ENCODE measurements at places on chromosomes 16 and 17.

- no peak for DNase-seq
Observed at GRCh38 chr17:19457046-19457445, 46.0 kb downstream of the RNF112 start.

- no peak for DNase-seq
Observed at GRCh38 chr16:88971371-88972097, 5.5 kb downstream of the CBFA2T3 start.

DNA sequence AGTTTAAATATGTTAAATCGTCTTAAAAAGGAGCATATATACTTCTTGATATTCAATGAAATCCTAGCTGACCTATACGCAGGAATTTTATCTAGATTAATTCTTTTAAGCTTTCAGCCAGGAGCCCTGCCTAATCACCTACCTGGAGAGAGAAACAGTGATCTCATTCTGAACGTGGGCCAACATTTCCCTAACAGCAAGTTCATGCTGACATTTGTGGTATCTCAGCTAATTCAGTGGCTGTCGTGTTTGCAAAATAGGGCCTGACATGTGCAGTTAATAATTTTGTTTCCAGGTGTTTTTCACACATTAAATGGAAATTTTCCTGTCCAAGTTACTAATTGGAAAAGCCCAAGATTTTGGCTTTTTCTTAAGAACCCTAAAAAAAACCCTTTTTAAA, 17.4 kb downstream of the KRT24 start:
- no peak for DNase-seq

GRCh38 chr17:1759529-1759928, 2.3 kb upstream of the SERPINF1 start:
- no peak for DNase-seq

DNA sequence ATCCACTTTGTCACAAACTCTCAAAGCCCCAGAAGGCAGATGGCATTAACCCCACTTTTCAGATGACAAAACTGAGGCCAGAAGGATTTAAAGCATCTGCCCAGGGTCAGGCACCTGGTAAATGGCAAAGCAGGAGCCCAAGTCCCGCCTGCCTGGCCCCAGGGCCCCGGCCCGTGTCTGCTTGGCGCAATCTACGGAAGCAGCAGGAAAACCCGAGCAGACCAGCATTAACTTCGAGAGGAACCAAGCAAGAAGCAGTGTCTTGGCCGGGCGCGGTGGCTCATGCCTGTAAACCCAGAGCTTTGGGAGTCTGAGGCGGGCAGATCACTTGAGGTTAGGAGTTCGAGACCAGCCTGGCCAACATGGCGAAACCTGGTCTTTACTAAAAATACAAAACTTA, 21.6 kb downstream of the RTN4RL1 start:
- no peak for DNase-seq

DNA sequence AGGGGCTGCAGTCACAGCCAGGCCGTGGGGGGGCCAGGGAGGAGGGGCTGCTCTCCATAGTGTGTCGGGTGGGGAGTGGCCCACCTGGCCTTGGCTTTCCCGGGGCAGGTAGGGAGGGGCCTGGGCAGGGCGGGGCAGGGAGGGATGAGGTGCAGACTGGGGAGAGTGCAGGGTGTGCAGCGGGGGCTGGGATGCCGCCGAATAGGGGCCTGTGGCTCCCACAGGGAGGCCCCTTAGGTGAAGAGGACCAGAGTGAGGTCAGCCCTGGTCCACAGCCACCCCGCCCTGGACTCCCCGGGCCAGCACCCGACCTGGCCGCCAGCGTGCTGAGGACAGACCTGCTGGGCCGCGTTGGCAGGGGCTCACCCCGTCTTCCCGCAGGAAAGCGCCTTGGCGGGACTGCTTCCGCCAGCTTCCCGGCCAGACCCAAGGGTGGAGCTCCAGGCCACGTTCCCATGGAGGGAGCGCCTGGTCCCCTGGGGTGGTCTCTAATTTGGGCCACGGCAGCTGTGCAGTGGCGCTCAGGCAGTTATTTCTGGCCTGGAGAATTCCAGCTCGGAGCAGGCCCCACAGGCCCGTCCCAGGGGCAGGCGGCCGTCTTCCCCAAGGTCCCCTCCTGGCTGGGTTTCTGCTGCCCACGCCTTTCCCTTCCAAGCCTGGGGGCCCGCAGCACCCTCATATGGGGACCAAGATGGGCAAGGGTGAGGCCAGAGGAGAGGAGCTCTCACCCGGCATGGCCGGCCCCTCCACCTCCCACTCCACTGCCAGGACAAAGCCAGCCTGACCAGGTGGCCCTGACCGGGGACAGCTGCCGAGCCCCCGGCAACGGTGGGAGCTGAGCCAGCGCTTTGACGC, 27.9 kb downstream of the CACNA1H start:
- no peak for DNase-seq
